A549 treated with Mapracorat at 1 μM for 4 hours (cell line): ENCODE measurements at places on chromosomes 6 and 20. TPM values are rescaled to one million over a fixed set of nuclear protein-coding genes. Genes with fewer than 3 reads are reported as not detected.

TXLNB gene
- total RNA-seq: not detected in 5 replicates

HLA-DQA1 gene
- total RNA-seq: not detected in 5 replicates

RFX6 gene
- not detected in 5 replicates for total RNA-seq

LTB gene
- total RNA-seq: 0.35 to 0.88 TPM (median 0.51 TPM) in 5 replicates

ZNF76 gene
- total RNA-seq: 7.7 to 10.6 TPM (median 9.4 TPM) in 5 replicates

PHF20 gene
- 28.1 to 39.5 TPM (median 36.5 TPM) in 5 replicates for total RNA-seq
